Coronary artery (tissue), 2 donors: ENCODE measurements at places on chromosomes 6 and 20.

GRCh38 chr20:16749573-16749972 lies 1.4 kb downstream of the OTOR start:
- no peak for DNase-seq

- no peak for DNase-seq
These were observed 580.1 kb upstream of the BTBD3 start for GRCh38 chr20:11337361-11338130.

DNA sequence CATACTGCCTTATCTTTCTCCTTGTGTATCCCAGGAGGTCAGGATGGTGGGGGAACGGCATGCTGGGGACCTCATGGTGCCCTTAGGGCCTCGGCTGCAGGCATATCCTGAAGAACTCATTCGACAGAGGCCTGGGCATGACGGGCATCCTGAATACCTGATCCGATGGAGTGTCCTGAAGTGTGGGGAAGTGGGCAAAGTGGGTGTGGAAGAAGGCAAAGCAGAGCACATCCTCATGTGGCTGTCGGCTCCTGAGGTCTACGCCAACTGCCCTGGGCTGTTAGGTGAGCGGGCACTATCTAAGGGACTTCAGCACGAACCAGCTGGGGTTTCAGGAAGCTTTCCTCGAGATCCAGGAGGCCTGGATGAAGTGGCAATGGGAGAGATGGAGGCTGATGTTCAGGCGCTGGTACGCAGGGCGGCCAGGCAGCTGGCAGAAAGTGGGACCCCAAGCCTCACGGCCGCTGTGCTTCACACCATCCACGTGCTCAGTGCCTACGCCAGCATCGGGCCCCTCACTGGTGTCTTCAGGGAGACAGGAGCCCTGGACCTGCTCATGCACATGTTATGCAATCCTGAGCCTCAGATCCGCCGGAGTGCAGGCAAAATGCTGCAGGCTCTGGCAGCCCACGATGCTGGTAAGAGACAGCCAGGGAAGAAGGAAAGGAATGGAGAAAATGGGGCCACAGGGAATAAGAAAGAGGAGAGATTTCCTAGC lies 2.4 kb downstream of the CUL9 start:
- DNase-seq = no peak

DNA sequence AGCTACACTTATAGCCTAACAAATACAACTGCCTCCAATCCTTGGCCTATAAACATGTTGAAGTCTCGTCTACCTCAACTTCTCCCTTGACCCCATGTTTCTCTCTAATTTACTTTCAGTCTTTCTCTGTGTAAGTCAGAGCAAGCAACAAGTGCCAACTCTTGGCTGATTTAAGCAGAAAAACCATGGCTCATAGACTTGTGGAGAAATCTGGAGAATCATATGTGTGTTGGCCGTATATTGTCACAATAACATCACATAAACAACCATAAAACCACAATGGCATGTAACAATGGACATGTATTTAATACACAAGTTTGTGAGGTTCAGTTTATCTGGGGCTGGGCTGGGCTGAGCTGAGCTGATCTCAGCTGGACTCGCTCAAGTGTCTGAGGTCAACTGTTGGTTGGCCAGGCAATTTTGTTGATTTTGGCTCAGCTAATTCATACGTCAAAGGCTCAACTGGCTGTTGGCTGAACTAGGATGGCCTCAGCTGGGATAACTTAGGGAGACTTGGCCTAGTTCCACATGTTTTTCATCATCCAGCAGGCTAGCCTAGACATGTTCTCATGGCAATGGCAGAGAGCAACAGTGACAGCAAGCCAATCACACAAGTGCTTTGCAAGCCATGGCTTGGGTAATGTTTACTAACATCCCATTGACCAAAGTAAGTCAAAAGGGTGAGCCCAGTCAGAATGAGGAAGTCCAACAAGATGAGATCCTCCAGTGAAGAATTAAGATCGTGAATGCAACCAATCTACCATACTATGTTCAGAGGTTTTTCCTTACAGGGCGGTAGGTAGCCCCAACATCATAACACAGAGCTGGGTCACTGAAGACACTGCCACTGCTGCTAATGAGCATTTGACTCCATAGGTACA lies 12.9 kb upstream of the TBC1D22B start:
- DNase-seq = peak; percentile 94

GRCh38 chr6:125406741-125407140 lies 105.0 kb upstream of the HDDC2 start:
- no peak for DNase-seq

- no peak for DNase-seq
These were observed 54.7 kb downstream of the RAB44 start for GRCh38 chr6:36752187-36752885.
